ENCODE measurements at places on chromosomes 3 and 15. TPM values are rescaled to one million over a fixed set of nuclear protein-coding genes. Genes with fewer than 3 reads are reported as not detected.

TMEM41A gene
- total RNA-seq = 40.0 TPM

FGD5 gene
- not detected for total RNA-seq

STRA6 gene
- 2.1 TPM for total RNA-seq

SLC28A1 gene
- 0.31 TPM for total RNA-seq

ZNF774 gene
- total RNA-seq = 0.98 TPM

ST8SIA2 gene
- not detected for total RNA-seq

LRRC31 gene
- not detected for total RNA-seq

TMEM207 gene
- total RNA-seq = not detected

Measured in HepG2 (cell line).